ENCODE measurements at places on chromosomes 6 and 20. TPM values are rescaled to one million over a fixed set of nuclear protein-coding genes. Genes with fewer than 3 reads are reported as not detected.

Gene FOXA2
- not detected for total RNA-seq

Gene SASH1
- total RNA-seq, result 116 TPM

Gene TBX18
- total RNA-seq, result 1.6 TPM

Gene EHMT2
- 37.7 TPM for total RNA-seq

Gene OR12D3
- total RNA-seq, result not detected

Gene SNRPB2
- 76.5 TPM for total RNA-seq

Gene SMOC2
- total RNA-seq, result not detected

Gene GSTA2
- total RNA-seq, result not detected

Gene RAMACL
- total RNA-seq, result 6.2 TPM

Gene ESR1
- under 0.01 TPM for total RNA-seq

Gene SCRT2
- not detected for total RNA-seq

Gene ADAT2
- 5.5 TPM for total RNA-seq

Gene GHRH
- total RNA-seq, result not detected

Gene CCR6
- total RNA-seq, result not detected

Gene ZSCAN16
- total RNA-seq, result 8.2 TPM

Gene HEY2
- 0.33 TPM for total RNA-seq

Gene NKAPL
- total RNA-seq, result 0.57 TPM

Gene RAB44
- total RNA-seq, result under 0.01 TPM

Gene FYN
- total RNA-seq, result 185 TPM

Gene C20orf202
- total RNA-seq, result 0.33 TPM

Gene HTR1E
- not detected for total RNA-seq

Gene FILIP1
- 10.0 TPM for total RNA-seq

Gene ELMO2
- total RNA-seq, result 36.3 TPM

Gene PRND
- 9.5 TPM for total RNA-seq

Gene MEI4
- under 0.01 TPM for total RNA-seq

Gene GJA10
- not detected for total RNA-seq

All from vein endothelial cell (primary cell).